ENCODE measurements at places on chromosomes 4 and X. TPM values are rescaled to one million over a fixed set of nuclear protein-coding genes. Genes with fewer than 3 reads are reported as not detected.

CENPVL2 gene
- polyA plus RNA-seq, result not detected

CT83 gene
- polyA plus RNA-seq, result not detected

VEGFD gene
- polyA plus RNA-seq, result not detected

UCHL1 gene
- polyA plus RNA-seq, result not detected

SLC39A8 gene
- polyA plus RNA-seq, result 14.1 TPM

CYTL1 gene
- not detected for polyA plus RNA-seq

PNMA3 gene
- 1.5 TPM for polyA plus RNA-seq

GLRA2 gene
- polyA plus RNA-seq, result not detected

Data from K562 (cell line).